ENCODE measurements at places on chromosomes 4 and X.
A peak's percentile ranks its signal among the peaks of the same experiment; 100 is the strongest.

DNA sequence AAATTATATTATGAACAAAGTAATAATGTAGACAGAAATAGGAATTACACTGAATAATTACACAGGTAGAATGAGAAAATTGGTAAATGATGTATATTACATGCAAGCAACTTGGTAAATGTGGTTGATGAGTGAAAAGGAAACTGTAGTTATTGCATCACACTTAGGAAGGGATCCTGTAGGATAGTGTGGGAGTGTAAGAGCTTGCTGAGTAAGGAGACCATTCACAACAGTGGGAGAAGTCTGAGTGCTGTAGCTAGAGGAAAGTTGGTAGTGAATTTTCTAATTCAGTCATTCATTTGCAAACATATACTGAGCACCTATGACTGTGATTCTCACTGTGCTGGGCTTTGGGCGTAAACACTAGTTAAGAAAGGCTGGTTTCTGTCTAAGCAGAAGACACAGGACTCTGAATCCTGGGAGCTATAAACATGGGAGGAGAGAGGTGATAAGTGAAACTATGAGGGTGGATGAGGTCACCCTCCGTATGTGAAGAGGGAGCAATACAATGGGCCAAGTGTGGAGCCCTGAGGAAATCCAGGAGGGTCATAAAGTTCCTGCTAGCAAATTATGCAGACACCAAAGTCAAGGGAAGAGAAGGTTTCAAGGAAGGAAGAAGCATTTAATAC, 14.2 kb upstream of the CPE start:
- peak; percentile 52 for DNase-seq

- DNase-seq, result no peak
Observed at GRCh38 chr4:66372706-66373105, 702.4 kb upstream of the EPHA5 start.

DNA sequence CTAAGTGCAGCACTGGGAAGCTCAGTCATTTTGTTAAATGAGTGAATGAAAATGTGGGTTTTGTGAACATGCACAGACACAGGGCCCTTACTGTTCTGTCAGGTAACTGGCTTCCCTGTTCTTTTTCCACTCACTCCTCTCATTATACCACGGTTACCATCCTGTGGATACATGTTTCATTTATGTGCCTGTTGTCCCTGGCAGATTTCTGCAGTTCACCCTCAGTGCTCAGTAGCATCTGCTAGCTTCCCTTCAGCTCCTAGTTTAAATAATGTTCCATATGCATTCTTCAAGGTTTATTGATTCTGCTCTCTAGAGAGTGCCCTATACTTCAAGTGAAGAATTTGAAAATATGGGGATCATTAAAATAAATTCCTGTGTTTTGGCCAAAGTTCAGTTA, 1634.3 kb upstream of the ADGRL3 start:
- DNase-seq, result no peak

GRCh38 chrX:30312858-30313257, 3.7 kb upstream of the NR0B1 start:
- DNase-seq, result no peak

DNA sequence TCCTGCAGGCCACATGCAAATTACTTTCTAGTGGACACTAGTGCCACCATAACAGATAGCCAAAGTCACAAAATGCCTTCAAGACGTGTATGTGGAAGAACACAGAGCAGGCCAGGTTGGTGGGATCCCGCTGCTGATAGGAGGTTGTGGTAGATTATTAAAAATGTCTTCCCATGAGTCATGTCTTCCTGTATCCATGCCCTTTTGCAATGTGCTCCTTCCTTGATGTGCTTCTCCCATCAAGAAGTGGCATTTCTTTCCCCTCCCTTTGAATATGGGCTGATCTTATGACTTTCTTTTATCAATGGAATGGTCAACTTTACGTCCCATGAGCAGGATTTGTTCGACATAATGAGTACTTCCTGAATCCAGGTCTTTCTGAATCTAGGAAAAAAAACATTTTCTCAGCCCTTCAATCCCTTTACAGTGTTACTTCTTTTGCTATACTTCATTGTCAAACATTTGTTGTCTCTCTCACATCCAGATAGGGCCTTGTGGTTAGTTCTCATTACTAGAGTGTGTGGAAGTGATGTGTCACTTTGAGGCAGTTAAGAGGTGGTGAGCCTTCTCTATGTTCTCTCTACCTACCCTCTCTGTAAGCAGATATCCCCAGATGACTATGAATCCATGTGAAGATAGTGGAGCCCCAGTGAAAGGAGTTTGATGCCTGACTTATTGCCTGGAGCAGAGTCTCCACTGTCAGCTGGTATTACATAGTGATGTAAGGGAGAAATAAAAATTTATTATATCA, 519.2 kb upstream of the DIPK2B start:
- no peak for DNase-seq

DNA sequence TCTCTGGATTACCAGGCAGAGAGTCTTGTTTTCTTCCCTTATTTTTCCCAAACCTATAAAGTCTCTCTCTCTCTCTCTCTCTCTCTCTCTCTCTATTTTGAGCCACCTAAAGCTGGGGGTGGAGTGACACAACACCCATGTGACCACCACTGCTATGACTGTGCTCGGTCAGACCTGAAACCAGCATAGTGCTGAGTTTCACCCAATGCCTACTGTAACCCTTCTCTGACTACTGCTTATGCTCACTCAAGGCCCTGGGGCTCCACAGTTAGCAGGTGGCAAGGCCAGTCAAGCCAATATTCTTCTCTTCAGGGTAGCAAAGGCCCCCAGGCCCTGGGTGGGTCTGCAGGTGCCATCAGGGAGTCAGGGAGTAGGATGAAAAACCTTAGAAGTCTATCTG, 114.7 kb upstream of the ARMCX2 start:
- DNase-seq, result no peak

GRCh38 chrX:70979136-70979762, 48.4 kb upstream of the SLC7A3 start:
- DNase-seq, result no peak

DNA sequence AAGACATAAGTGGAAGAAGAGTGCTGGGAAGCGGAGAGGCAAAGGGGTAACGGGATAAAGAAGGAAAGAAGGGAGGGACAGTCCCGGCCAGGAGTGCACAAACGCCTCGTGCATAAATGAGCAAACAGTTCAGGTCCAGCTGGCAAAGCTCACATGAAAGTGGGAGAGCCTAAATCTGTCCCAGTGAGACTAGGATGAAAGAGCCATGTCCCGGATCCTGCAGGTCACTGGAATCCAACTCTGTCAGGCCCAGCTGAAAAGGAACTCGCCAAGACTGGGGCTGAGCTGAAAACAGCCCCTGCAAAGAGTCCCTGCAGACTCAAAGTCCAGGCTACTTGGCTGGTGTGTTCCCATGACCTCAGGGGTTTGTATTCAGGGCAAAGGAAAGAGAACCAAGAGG, 38.0 kb upstream of the CRMP1 start:
- no peak for DNase-seq

GRCh38 chr4:80393246-80393969, 57.9 kb downstream of the CFAP299 start:
- peak; percentile 10 for DNase-seq

GRCh38 chr4:159191989-159192388, 89.1 kb downstream of the RAPGEF2 start:
- no peak for DNase-seq

GRCh38 chrX:70038951-70039350, 10.8 kb downstream of the AWAT2 start:
- no peak for DNase-seq

DNA sequence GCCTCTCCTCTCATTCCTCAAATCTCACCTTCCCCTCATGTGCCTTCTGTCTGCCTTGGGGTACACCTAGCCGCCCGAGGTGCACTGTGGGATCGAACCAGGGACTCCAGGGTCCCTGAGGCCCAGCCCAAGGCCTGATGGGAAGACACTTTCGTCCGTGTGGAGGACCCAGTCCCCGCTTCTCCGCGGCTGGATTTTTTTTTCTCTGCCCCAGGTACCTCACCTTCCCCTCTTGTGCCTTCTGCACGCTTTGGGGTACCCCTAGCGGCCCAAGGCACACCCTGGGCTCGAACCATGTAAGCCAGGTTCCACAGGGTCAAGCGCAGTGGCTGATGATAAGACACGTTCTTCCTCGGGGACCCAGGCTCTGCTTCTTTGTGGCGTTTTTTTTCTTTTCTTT, 530.7 kb downstream of the CWH43 start:
- DNase-seq, result no peak

- DNase-seq, result no peak
Observed at GRCh38 chr4:76699751-76700310, 198.1 kb downstream of the SOWAHB start.

DNA sequence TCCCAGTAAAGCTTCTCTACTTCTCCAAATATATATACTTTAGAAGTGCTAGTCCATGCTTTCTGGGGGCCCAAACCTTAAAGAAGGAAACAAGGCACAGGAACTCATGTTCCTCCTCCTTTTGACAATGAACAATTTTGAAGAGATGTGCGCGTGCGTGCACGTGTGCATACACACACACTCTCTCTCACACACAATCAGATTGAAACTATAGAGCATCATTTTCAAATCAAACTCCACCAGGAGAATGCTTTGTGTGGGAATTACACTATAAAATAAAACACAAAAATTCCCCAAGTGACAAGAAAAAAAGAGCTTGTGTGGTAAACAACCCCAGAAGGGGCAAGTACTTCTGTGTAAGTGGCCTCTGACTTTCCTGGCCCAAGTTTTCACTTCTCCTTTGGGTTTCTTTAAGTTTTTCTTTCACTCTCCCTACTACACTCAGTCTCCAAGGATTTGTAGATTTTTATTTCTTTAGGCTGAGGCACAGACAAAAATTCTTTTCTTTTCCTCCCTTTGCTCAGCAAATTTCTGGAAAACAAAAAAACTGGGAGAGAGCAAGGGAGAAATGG, 46.6 kb upstream of the SHISA3 start:
- DNase-seq, result no peak

DNA sequence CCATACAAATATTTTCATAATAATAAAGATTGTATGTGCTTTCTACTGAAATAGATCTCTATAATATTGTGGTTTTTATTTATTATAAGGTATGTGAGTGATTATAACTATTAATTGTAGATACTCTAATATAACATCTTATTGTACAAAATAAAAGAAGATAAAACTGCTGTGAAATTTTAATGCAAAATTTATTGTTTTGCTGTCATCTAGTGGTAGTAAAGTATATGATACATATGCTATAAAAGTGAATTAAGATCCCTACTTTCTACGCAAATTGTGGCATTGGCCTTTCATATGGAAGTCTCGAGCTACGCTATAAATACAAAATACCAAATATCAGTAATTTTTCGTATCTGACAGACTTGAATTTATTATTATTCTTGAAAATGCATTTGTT, 19.3 kb downstream of the YIPF7 start:
- DNase-seq, result no peak

DNA sequence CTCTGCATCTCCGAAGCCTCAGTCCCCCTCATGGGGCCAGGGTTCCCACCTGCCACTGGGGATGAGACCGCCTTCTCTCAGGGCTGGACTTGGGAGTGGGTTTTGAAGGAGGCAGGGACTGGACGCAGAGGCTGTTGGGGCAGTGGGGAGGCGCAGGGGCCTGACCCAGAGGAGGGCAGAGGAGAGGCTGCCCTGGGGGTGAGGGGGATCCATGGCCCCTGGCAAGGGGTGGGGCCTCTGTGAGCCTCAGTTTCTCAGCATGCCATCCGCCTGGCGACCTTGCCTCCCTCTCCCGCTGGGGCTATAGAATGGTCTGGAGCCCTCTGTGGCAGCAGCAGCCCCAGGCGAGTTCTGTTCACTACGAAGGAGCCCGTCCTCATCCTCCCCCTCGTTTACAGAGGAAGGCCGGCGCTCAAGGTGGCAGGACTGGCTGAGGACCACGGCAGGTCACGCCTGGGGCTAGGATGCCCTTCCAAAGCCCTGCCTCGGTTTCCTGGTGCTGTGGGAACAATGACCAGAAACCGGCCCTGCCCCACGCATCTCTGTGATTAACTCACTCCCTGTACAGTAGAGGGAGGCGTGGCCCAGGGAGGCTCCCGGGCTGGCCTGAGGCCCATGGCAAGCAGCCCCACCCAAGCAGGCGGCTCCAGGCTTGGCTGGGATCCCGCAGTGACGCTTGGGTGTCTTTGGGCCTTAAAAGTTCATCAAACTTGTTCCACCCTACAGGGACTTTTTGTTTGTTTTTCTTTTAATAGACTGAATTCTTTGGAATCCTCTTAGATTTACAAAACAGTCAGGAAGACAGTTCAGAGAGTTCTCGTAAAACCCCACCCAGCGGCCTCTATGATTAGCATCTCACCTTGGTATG, 16.0 kb upstream of the SH3TC1 start:
- DNase-seq, result no peak

DNA sequence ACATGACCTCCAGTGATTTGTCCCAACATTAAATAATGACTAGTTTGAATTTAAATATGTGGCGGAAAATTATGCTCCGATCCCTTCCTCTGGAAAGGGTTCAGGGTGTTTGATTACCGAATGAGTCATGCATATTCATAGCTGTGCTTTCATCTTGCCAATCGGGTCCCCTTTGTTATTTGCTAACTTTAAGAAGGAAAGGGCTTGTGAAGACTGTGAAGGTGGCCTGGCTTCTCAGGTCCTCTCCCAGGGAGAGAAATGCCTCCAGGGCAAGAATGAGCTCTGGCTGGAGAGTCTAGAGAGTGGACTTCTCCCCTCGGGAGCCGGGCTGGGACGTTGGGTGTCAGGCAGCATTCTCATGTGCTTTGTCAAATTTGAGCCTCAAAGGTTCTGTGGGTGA, 155.5 kb upstream of the PSAPL1 start:
- DNase-seq, result no peak

DNA sequence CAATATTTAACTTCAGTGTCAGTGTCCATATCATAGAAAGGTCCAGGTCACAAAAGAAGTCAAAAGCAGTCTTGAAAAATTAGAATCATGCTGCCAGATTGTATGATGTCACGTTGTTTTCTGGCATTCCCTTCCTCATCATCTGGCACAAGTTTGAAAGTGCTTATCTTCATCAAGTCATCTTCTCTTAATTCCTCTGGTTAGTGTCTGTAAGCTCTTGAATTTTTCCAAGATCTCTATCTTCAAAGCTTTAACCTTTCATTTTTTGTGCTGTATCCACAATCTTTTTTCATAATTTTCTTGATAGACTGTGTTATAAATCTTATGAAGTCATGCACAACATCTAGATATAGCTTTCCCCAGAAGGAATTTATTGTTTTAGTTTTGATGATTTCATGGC, 682.7 kb upstream of the AADAT start:
- no peak for DNase-seq

GRCh38 chrX:13901354-13901753, 84.5 kb upstream of the GPM6B start:
- DNase-seq, result peak; percentile 0

- DNase-seq, result no peak
Observed at GRCh38 chr4:1039493-1040343, 28.3 kb downstream of the FGFRL1 start.

- DNase-seq, result peak; percentile 65
Observed at GRCh38 chrX:148930206-148930729, 429.9 kb downstream of the AFF2 start.

GRCh38 chrX:13223868-13224567, 95.8 kb downstream of the ATXN3L start:
- no peak for DNase-seq

GRCh38 chrX:30822068-30822681, 66.9 kb downstream of the TAB3 start:
- peak; percentile 41 for DNase-seq

All from suppressor macrophage treated with lipopolysaccharide for 1 hour (primary cell).